Bronchial epithelial cell (primary cell): ENCODE measurements at places on chromosomes 11 and 22. TPM values are rescaled to one million over a fixed set of nuclear protein-coding genes. Genes with fewer than 3 reads are reported as not detected.
A peak's percentile ranks its signal among the peaks of the same experiment; 100 is the strongest.

Gene PRRG4
- 3.7 and 7.7 TPM in 2 replicates for total RNA-seq

DNA sequence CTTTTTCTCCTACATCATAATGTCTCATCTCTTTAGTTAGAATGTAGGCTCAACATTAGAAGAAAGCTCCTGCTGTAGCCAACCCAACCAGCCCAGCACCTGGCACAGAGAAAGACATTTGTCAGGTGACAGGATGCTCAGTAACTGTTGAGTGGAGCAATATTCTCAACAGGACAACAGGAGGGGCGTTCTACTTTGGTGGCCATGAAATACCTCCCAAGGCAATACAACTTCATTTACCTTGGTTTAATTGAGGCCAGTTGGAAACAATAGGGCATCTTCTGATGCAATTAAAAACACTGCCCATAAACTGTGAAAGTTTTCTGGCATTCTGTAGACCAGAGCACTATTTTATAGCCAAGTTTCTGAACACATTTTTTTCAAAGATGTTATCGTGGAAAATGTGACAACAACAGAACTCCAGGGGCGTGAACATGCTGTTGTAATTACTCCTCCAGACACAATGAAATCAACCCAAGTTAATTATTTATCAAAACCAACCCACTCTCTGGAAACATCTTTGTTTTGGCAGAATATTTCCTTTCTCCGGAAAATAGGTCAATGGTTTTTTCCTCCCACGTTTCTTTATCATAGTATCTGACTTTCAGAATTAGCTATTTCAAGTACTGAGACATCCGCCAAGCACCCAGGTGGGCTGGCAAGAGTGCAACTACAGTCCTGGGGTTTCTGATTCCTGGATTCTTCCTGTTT lies 538.1 kb downstream of the SOX6 start:
- DNase-seq: no peak

Gene PARVB
- total RNA-seq: 3.4 and 6.0 TPM in 2 replicates

Gene ZDHHC13
- total RNA-seq: 21.6 and 34.4 TPM in 2 replicates

Gene JHY
- total RNA-seq: 1.1 and 2.9 TPM in 2 replicates

DNA sequence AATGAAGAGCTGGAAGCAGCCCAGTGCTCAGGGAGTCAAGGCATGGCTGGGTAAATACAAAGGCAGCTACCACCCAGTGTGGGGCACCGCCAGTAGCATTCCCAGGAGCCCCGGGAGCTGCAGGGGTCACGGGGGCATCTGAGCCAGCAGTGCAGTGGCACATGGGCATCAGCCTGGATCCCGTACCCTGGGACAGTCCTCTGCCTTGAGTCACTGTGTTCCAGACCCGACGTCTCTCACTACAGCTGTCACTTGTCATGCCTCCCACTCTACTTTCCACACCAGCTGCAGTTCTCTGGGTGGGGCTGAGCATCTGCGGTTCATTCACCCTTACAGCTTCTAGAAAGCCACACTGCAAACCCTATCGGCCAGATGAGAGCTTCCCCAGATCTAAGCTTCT lies 29.6 kb downstream of the DHCR7 start:
- DNase-seq: no peak

DNA sequence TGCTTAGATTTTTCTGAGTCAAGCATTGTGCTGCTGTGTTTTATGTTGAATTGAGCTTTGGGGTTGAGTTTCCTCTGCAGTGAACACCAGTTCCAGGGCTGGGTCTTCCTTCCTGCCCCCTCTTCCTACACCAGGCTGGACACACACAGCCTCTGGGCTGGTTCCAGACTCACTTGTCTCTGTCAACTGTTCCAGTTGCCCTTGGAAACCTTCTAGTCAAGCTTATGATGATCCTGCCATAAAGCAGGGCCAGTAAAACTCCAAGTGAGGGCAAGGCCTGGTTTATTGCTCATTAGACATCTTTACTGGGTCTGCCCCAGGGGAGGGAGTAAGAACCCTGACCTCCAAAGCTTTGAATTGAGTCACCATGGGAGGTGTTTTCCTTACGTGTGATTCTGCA lies 61.1 kb downstream of the KIAA1671 start:
- peak; percentile 54 for DNase-seq

Gene CCDC134
- 5.4 and 6.1 TPM in 2 replicates for total RNA-seq

Gene MYEOV
- 0.26 and 0.38 TPM in 2 replicates for total RNA-seq

- no peak for DNase-seq
Measured at GRCh38 chr11:76005756-76006155, 190.7 kb downstream of the UVRAG start.

Gene ANO3
- under 0.01 TPM in 2 replicates for total RNA-seq

DNA sequence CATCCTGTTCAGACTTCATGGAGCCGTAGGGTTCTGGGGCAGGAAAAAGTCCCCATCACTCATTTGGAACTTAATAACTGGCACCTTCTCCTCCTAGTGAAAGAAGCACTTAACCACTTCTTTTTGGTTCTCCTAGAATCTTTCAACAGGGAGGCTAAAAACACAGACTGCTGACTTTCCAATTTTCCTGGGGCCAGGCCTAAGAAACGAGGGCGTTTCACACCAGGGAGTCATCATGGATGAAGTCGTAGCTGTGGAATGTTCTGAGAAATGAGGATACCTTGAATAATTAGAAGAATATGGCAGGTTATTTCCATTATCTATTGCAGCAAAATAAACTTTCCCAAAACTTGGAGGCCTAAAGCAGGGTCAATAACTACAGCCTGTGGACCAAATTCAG lies 26.0 kb upstream of the API5 start:
- peak; percentile 56 for DNase-seq

GRCh38 chr11:45537614-45538013 lies 127.8 kb downstream of the CHST1 start:
- DNase-seq: peak; percentile 23
